CMK (cell line): ENCODE measurements at places on chromosomes 6 and 20.

- no peak for DNase-seq
Observed at GRCh38 chr6:67717281-67717680, 917.8 kb upstream of the ADGRB3 start.

DNA sequence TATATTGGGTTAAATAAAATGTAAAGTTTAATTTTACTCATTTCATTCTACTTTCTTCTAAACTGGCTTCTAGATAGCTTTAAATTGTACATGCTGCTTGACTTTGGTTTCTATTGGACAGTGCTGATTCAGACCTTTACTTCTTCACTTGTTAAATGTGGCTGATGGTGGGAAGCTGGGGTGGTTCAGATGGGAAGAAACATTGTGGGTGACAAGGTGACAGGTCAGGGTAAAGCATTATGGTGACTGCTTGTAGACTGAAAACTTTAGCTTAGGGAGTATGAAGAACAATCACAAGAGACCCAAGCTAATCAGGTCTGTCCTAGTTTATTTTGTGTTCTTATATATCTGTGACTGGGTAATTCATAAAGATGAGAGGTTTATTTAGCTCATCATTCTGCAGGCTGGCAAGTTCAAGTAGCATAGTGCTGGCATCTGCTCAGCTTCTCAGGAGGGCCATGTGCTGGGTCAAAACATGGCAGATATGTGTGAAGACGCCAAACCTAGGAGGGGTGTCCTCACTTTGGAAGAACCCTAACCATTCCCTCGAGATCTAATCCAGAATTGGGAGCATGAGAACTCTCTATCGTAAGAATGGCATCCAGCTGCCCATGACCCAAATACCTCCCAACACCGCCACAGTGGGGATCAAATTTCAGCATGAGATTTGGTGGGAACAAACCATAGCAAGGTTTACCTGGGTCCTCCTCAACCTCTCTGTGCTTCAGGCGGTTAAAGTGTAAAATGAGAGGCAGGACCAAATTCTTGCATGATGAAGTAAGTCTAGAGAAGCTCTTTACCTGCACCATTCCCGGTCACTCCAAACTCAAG is 102.8 kb downstream of the FYN start:
- no peak for DNase-seq

- DNase-seq: no peak
Observed at GRCh38 chr20:45962031-45962755, 9.8 kb downstream of the ZNF335 start.

- DNase-seq: no peak
Observed at GRCh38 chr6:11414176-11414963, 123.2 kb upstream of the TMEM170B start.

DNA sequence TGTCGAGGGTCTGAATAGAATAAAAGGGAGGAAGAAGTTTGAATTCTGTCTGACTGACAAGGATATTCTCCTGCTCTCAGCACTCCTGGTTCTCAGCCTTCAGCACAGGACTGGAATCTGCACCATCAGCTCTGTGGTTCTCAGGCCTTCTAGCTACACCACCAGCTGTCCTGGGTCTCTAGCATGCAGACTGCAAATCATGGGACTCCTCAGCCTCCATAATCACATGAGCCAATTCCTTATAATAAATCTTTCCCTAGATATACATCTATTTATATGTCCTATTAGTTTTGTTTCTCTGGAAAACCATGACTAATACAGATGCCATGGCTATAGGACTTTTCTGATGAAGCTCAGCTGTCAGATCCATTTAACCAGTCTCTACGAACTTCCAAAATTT is 132.8 kb upstream of the ECI2 start:
- no peak for DNase-seq

DNA sequence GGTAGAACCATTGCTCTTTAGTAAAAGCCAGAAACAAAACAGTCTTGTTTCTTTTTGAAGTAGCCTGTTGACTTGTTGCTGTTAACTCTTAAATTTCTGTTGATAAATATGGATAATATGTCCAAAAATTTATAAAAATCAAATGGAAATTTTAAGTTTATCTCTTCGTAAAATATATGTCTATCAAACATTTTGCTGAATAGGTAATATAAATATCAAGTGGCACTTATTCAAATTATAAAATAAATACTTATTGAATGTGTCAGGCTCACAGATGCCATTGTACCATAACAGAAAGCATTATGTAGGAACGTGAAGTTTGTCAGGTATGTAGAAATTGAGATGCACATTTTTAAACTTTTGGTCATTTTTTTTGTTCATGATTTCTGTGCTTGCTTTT is 216.5 kb downstream of the ARID1B start:
- no peak for DNase-seq

GRCh38 chr6:168133168-168133561 is 54.2 kb upstream of the FRMD1 start:
- no peak for DNase-seq

GRCh38 chr6:51182827-51183226 is 364.2 kb downstream of the TFAP2B start:
- DNase-seq: no peak

DNA sequence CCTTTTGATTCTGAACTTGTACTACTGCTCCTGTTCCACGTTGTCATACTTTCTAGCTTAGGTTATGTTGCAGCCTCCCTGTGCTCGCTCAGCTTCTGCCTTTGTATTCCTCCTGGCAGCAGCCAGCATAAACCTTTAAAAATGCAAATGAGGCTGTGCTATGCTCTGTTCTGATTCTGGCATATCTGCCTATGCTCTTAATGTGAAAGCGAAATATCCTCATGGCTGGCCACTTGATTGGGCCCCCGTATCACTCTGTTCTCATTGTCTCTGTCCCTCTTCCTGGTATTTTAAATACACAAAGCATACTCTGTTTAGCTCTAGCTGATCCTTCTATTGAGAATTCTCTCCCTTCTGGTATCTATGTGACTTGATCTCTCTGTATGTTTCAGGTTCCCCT is 139.0 kb downstream of the JARID2 start:
- DNase-seq: no peak

DNA sequence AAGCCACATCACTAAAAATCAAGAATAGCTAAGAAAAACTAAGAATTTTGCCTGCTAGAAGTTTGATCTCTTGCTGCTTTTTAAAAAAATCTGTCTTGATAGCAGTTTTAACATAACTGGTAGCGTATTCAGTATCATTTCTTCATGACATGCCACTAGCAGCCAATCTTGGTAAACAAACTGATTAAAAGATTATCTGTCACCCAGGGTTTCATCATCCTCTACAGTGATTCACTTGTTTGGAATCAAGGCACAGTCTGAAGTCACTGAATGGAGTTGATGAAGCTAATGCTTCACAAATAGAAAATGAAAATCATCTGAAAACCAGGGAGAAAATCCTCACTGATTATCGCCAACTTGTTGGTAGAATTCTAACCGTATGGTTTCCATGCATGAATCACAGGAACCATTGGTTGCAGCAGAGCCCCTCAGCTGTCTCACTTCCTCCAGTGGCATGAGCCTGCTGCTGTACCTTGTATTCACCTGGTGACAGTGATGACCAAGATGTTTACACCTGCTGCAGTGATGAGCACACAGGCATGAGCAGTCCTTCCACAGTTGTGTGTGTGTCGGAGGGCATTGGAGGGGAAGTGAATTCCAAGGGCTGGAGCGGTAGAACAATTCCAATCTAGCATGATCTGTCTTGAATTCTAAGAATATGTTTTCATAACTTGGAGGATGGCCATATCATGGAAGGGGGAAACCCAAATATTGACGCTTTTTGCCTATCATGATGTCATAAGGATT is 275.0 kb downstream of the KHDC1L start:
- no peak for DNase-seq

GRCh38 chr6:4114123-4114522 is 21.3 kb downstream of the ECI2 start:
- no peak for DNase-seq

GRCh38 chr6:13113376-13113775 is 215.0 kb downstream of the TBC1D7 start:
- no peak for DNase-seq

- no peak for DNase-seq
Observed at GRCh38 chr6:6604566-6604965, 16.0 kb downstream of the LY86 start.

DNA sequence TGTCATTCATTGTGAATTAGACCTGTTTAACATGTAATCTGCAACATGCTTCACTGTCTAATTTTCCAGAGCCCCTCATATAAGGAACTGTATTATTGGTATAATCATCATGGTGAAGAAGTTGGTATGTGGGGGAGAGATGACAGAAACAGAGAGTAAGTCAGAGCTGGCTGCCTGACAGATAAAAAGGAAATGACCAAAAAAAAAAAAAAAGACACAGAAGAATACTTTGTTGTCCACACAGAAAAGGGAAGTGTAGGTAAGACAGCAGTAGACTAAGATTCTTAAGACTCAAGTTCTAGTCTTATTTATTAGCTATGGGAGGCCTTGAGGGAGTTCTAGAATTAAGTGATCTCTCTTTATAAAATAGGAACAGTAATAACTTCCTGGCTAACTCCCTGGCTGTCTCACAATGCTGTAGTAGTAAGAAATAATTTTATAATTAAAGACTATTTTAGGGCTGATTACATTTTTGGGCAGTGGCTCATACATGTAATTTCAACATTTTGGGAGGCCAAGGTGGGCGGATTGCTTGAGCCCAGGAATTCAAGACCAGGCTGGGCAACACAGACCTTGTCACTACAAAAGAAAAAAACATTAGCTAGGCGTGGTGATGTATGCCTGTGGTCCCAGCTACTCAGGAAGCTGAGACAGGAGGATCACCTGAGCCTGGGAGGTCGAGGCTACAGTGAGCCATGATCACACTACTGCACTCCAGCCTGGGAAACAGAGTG is 102.5 kb downstream of the PRL start:
- DNase-seq: no peak

GRCh38 chr20:36152261-36152660 is 2.3 kb upstream of the EPB41L1 start:
- no peak for DNase-seq
